RCC 7860 (cell line): ENCODE measurements at places on chromosomes 13 and 19.

DNA sequence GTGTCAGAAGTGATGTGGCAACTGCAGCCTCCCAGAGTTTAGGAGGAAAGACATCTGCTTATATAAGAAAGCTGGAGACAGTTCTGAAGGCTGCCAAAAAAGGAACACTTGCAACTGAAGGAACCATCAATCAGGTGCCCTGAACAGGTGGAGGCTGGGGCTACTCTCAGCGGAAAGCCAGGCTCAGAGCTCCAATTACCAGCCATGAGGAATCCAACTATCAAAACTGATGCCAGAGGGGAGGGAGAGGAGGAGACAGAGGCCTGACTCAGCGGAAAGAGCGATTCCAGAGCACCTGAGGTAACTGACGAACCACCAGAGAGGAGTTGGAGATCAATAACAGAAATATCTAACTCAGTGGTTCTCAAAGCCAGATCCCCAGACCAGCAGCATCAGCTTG, 24.3 kb downstream of the LEUTX start:
- no peak for DNase-seq

DNA sequence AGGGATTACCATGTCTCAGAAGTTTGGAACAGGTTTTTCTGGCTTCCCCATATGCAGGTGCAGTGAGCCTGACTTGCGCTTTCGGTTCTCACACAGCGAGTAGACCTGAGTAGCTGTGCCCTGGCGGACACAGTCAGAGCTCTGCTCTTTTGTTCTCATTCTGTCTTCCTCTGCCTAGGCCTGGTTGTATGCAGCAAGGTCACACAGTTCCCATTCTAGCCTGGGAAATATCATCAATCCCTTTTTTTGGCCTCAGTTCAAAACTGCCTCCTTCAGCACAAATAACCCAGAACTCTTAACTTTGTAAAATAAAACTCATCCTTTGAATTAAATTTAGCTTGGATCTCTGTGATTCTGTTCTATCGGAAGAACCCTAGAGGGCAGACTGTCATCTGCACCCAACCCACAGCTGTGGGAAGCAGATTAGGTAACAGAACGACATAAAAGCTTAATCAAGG, 10.2 kb downstream of the OXGR1 start:
- DNase-seq = no peak

DNA sequence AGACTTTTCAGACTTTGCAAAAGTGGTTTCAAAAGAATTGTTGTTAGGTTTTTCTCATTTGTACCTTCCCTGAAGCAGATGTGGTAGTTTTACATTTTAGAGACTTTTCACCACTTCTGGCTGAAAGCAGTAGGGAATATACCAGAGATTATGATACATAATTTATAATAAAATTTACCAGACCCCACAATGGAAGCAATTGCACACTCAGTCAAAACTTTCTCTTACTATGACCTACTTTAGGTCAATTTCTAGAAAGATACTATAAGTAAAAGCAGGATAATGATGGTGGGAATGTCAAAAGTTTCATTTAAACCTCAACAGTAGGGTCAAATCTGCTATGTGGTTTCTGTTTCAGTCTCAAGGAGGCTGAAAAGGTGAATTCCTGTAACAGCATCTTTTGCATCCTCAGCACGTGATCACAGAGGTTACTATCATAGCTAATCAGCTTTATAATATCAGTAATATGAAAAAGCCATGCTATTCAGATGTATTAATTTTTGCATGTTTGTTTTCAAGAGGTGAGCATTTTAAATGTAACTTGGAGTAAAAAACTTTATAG, 26.9 kb downstream of the PCCA start:
- DNase-seq = no peak

GRCh38 chr13:21745307-21745706, 74.4 kb downstream of the FGF9 start:
- DNase-seq = no peak

GRCh38 chr13:80881495-80881894, 540.6 kb upstream of the SPRY2 start:
- no peak for DNase-seq

- DNase-seq = no peak
Measured at GRCh38 chr13:112705286-112705685, 15.4 kb downstream of the ATP11A start.

DNA sequence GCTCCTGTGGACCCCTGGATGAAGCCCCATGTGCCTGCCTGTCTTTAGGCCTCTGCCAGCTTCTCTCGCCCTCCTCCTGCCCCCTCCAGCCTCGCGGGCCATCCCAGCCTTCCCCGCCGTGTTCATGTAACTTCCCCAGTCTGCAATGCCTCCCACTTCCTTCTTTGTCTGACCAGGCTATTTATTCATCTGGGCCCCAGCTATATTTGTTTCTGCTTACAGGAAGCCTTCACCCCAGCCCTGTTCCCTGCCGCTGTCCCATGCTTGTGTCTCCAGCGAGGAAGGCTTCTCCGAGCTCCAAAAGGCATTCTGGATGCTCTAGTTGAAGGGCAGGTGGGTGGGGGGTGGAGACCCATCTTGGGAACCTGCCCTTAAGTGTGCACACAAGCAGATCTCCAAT, 7.9 kb upstream of the C3 start:
- DNase-seq = no peak

DNA sequence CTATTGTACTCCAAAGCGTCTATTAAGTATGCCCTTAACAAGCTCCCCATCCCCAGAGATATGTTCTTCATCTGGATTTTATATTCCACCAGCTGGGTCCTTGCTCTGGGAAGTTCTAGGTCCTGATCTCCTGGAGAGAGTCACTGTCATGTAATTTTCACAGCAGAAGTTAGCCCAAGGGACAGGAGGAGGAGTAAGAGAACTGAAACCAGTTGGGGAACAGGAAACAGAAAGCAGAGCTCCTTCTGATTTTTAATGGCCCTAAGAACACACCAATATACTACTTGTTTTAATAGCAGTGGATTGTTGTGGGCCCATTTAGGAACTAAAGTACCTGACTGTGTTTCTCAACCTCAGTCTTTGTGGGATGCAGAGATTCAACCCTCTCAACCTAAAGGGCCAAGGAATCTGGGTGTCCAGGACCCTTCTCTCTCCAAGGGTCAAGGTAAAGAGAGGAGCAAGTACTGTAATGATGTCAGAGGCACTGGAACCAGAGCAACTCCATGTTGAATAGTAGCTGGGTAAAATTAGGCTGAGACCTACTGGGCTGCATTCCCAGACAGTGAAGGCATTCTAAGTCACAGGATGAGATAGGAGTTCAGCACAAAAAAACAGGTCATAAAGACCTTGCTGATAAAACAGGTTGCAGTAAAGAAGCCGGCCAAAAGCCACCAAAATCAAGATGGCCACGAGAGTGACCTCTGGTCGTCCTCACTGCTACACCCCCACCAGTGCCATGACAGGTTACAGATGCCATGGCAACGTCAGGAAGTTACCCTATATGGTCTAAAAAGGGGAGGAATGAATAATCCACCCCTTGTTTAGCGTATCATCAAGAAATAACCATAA, 8.1 kb upstream of the FPR3 start:
- DNase-seq = no peak

DNA sequence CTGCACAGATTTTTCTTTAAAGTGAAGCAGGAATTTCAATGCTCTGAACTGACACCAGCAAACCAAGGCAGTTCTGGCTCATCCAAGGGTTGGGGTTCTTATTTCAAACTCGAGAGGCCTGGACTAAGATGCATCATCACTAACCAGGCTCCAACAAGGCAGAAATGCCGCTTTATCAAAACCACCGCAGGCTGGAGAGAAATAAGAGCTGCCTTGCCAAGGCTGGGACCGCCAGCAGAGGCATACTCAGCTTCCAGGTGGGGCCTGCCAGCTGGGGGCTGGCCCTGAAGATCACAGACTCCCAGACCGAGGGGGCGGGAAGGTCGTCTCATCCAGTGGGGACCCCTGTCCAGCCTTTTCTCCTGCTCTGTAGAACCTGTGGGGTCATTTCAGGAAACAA, 37.4 kb upstream of the GAS6 start:
- no peak for DNase-seq

GRCh38 chr13:108276060-108276459, 6.5 kb downstream of the TNFSF13B start:
- DNase-seq = no peak

- DNase-seq = no peak
Measured at GRCh38 chr13:32036757-32037156, 5.2 kb downstream of the FRY start.

GRCh38 chr13:110641055-110642015, 26.0 kb downstream of the NAXD start:
- DNase-seq = no peak
